Naive thymus-derived CD4-positive, alpha-beta T cell (primary cell): ENCODE measurements at places on chromosomes 16 and 17.
A peak's percentile ranks its signal among the peaks of the same experiment; 100 is the strongest.

DNA sequence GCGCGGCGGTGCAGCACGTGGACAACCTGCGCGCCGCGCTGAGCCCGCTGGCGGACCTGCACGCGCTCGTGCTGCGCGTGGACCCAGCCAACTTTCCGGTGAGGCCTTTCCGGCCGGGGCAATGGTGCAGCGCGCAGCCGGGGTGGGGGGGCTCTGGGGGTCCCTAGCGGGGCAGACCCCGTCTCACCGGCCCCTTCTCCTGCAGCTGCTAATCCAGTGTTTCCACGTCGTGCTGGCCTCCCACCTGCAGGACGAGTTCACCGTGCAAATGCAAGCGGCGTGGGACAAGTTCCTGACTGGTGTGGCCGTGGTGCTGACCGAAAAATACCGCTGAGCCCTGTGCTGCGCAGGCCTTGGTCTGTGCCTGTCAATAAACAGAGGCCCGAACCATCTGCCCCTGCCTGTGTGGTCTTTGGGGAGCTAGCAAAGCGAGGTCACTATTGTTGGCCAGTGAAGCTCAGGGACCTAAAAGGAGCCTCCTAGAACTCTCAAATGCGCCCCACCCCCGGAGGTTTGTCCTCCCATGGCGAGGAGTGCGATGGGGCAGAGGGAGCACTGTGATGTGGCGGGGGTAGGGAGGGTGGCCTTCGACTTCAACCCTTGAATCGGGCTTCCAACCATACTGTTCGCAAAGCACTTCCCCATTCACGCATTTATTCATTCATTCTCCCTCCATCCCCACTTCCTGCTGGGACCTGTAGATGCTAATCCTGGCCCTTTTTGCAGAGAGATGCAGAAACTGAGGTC is 770 bp downstream of the HBM start:
- peaks cover 4% of the 10 kb centered on the region for H3K4me1 ChIP-seq
- no peaks in the 10 kb centered on the region for H3K27me3 ChIP-seq
- H3K27ac ChIP-seq = no peak overlapping the region
- no peak for DNase-seq
- H3K4me3 ChIP-seq = no peak overlapping the region

- DNase-seq = no peak
- no peak overlapping the region for H3K27ac ChIP-seq
- H3K27me3 ChIP-seq = no peaks in the 10 kb centered on the region
- no peaks in the 10 kb centered on the region for H3K4me1 ChIP-seq
- no peaks in the 10 kb centered on the region for H3K36me3 ChIP-seq
- no peak overlapping the region for H3K4me3 ChIP-seq
These were observed 16.3 kb downstream of the CACNA1G start for GRCh38 chr17:50576864-50577263.

- no peak for DNase-seq
- no peaks in the 10 kb centered on the region for H3K27me3 ChIP-seq
- no peaks in the 10 kb centered on the region for H3K4me1 ChIP-seq
- H3K27ac ChIP-seq = no peak overlapping the region
These were observed 20.5 kb downstream of the TMEM100 start for GRCh38 chr17:55702150-55702549.

- no peaks in the 10 kb centered on the region for H3K36me3 ChIP-seq
- no peak overlapping the region for H3K4me3 ChIP-seq
- H3K27me3 ChIP-seq = no peaks in the 10 kb centered on the region
- DNase-seq = no peak
These were observed 182.1 kb downstream of the HS3ST3A1 start for GRCh38 chr17:13419676-13420075.

DNA sequence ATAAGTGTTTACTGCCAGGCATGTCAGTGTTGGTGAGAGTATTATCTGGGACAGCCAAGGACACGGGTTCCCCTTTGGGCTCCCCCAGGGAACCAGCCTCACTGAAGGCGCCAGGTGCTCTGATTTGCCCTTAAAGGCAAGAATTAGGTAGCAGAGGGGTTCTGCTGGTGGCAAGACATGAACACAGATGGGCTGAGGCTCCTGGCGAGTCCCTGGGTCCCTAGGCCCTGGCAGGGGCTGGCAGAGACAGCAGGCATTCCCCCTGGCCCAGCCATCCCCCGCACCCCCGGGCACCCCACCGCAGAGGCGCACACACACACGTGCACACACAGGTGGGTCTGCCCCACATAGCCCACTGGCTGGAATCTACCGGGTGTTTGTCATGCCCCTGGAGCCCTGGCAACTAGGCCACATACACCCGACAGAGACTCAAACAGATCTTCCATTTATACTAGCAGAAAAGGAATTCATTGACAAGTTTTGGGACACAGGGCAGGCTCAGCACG is 153.3 kb downstream of the C16orf78 start:
- H3K36me3 ChIP-seq = no peaks in the 10 kb centered on the region
- no peak for DNase-seq
- no peaks in the 10 kb centered on the region for H3K27me3 ChIP-seq
- no peak overlapping the region for H3K4me3 ChIP-seq
- H3K4me1 ChIP-seq = no peaks in the 10 kb centered on the region
- H3K27ac ChIP-seq = no peak overlapping the region

- H3K36me3 ChIP-seq = no peaks in the 10 kb centered on the region
- H3K27me3 ChIP-seq = no peaks in the 10 kb centered on the region
- no peak overlapping the region for H3K4me3 ChIP-seq
- no peak overlapping the region for H3K27ac ChIP-seq
These were observed 11.6 kb downstream of the FBXL19 start for GRCh38 chr16:30934827-30935557.

DNA sequence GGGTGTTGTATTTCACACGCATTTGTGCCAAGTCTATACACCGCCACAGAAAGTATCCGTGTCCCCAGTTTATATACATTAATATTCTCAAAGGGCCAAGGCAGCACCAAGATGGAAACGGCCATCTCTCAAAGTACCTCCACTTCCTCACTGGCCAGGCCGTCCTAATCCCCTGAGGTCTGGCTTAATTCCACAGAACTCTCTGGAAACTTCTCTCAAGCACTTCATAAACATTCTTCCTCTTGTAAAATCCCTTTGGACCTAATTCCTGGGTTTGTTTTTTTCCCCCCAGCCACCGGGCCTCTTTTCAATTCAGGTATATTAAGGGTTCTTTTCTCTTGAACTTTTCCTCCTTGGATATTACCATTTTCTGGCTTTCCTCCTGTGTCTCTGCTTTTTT is 5.1 kb upstream of the ERN1 start:
- no peaks in the 10 kb centered on the region for H3K27me3 ChIP-seq
- no peak overlapping the region for H3K27ac ChIP-seq
- no peaks in the 10 kb centered on the region for H3K36me3 ChIP-seq
- H3K4me3 ChIP-seq = no peak overlapping the region

GRCh38 chr16:84726669-84727467 is 27.1 kb downstream of the USP10 start:
- H3K4me1 ChIP-seq = peaks cover 26% of the 10 kb centered on the region
- DNase-seq = no peak
- no peaks in the 10 kb centered on the region for H3K27me3 ChIP-seq
- no peak overlapping the region for H3K4me3 ChIP-seq
- H3K27ac ChIP-seq = no peak overlapping the region

DNA sequence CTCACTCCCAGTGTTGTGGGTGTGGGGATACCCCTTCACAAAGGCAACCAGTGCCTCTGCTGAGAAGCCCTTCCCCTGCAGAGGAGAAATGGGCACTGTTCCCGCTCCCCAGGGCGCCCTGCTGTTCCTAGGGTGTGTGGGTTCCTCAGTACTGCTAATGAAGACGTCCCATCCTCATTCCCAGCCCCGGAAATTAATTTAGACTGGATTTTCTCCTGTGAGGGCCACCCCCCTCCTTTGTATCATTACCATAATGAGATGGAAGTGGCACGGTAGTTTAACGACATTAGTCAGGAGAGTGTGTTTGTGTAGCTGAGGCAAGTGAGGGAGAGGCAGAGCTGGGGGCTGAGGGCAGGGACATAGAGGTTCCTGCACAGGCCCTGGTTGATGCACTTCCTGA is 53.2 kb downstream of the PIPOX start:
- no peak for DNase-seq
- H3K4me1 ChIP-seq = no peaks in the 10 kb centered on the region
- H3K27me3 ChIP-seq = no peaks in the 10 kb centered on the region
- H3K36me3 ChIP-seq = peaks cover 45% of the 10 kb centered on the region
- no peak overlapping the region for H3K4me3 ChIP-seq

GRCh38 chr17:82200743-82201497 is 11.7 kb downstream of the CCDC57 start:
- peak overlapping the region; percentile 44 for H3K27ac ChIP-seq
- DNase-seq = peak; percentile 82
- no peaks in the 10 kb centered on the region for H3K27me3 ChIP-seq
- H3K4me3 ChIP-seq = no peak overlapping the region

DNA sequence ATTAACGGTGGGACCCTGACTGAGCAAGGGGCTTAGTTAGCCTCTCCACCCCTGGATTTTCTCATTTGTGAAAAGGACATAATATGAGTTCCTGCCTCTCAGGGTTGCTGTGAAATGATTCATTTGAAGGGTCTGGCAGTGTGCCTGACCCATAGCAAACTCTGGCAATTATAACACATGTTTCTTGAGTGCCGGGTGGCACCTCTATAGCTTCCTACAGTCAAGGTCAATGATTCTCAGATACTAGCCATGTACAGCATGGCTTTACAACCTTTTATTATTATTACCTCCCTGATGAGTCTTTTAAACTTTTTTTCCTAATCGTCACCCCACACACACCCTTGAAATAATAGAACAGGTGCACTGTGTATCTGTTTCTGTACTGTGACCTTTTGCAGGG is 42.1 kb downstream of the TMEM114 start:
- H3K36me3 ChIP-seq = no peaks in the 10 kb centered on the region
- no peak for DNase-seq
- H3K27me3 ChIP-seq = no peaks in the 10 kb centered on the region
- no peak overlapping the region for H3K4me3 ChIP-seq
- H3K27ac ChIP-seq = no peak overlapping the region
- no peaks in the 10 kb centered on the region for H3K4me1 ChIP-seq

DNA sequence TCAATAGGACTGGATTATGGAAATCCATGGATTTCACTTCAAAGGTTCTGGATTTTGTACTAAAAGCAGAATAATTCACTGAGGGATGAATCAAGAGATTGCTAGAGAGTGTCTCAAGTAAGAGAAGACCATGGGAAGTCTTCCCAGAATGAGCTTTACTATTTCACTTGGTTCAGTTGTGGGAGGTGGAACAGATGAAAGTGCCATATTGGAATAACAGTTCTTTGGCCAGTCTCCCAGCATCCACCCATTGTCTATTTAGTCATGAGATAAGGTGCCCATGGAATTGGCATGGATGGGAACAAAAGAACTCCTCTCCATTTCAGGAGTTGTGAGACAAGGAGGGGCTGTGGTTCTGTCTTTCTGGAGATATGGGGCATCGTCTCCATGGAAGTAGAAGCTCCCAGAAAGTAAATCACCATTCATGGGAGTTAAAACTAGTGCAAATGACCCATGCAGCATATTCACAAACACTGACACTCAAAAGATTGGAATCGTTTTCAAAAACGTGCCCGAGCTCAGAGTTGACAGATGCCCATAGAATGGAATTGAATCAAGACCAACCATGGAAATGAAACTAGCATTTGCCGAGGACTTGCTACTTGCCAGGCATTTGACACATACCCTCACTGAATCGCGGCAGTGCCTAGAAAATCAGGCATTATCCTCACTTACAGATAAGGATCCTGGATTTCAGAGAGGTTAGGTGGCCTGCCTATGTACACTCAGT is 36.2 kb upstream of the CLEC3A start:
- H3K4me1 ChIP-seq = no peaks in the 10 kb centered on the region
- no peak overlapping the region for H3K27ac ChIP-seq
- H3K27me3 ChIP-seq = no peaks in the 10 kb centered on the region
- no peak for DNase-seq
- no peak overlapping the region for H3K4me3 ChIP-seq

- no peak for DNase-seq
- H3K36me3 ChIP-seq = no peaks in the 10 kb centered on the region
- H3K27ac ChIP-seq = no peak overlapping the region
- no peak overlapping the region for H3K4me3 ChIP-seq
- H3K4me1 ChIP-seq = no peaks in the 10 kb centered on the region
These were observed 51.0 kb upstream of the GPRC5B start for GRCh38 chr16:19935694-19936093.

- peaks cover 7% of the 10 kb centered on the region for H3K36me3 ChIP-seq
- no peak overlapping the region for H3K4me3 ChIP-seq
- peak overlapping the region; percentile 76 for H3K27ac ChIP-seq
- no peak for DNase-seq
These were observed 29.4 kb upstream of the NUDT16L1 start for GRCh38 chr16:4663777-4664465.

DNA sequence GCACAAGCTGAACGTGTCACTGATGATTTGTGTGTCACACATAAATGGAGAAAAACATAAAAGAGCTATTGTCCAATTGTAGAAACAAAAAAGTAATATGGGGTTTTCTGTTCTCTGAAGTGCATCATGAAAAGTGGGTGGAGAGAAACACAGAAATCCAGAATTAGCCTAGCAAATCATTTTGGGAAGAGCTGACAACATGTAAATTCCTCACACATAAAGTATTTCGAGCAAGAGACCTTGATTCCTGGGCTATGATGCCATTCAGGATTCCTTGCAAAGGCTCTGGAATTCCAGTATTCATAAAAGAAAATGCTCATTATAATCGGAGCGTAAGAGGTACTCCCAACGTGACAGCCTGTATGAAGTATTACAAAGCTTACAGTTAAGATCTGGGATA is 1.1 kb downstream of the DCUN1D3 start:
- H3K36me3 ChIP-seq = peaks cover 6% of the 10 kb centered on the region
- H3K4me3 ChIP-seq = no peak overlapping the region
- peaks cover 17% of the 10 kb centered on the region for H3K4me1 ChIP-seq
- no peaks in the 10 kb centered on the region for H3K27me3 ChIP-seq
- H3K27ac ChIP-seq = peak overlapping the region; percentile 97

- no peaks in the 10 kb centered on the region for H3K36me3 ChIP-seq
- no peak for DNase-seq
- no peak overlapping the region for H3K4me3 ChIP-seq
- H3K27ac ChIP-seq = no peak overlapping the region
These were observed 145.6 kb upstream of the RCVRN start for GRCh38 chr17:10050597-10051101.

GRCh38 chr16:73025151-73025855 is 22.6 kb downstream of the ZFHX3 start:
- DNase-seq = no peak
- no peaks in the 10 kb centered on the region for H3K27me3 ChIP-seq
- no peak overlapping the region for H3K4me3 ChIP-seq
- no peaks in the 10 kb centered on the region for H3K4me1 ChIP-seq

DNA sequence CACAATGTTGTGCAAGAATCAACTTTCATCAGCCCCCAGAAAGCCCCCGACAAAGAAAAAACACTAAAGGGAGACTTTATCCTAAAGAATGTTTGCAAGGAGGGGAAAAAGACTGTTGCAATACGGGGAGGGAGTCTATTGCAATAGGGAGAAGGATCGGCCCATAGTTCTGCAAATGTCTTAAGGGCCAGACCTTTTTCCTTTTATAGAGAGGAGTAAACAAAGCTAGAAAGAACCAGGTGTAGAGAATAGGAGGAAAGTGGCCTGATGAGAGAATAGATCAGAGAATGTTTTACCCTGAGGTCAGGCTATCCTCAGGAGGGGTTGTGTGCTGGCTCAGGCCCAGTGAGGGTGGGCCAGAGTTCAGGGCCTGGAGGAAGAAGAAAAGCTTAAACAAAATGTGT is 8.7 kb upstream of the CAVIN1 start:
- no peaks in the 10 kb centered on the region for H3K4me1 ChIP-seq
- no peak overlapping the region for H3K4me3 ChIP-seq
- no peaks in the 10 kb centered on the region for H3K36me3 ChIP-seq
- no peaks in the 10 kb centered on the region for H3K27me3 ChIP-seq
